Central memory CD4-positive, alpha-beta T cell (primary cell): ENCODE measurements at places on chromosomes 11 and 22.

GRCh38 chr11:11481371-11481770 is 128.3 kb upstream of the CSNK2A3 start:
- DNase-seq, result no peak

DNA sequence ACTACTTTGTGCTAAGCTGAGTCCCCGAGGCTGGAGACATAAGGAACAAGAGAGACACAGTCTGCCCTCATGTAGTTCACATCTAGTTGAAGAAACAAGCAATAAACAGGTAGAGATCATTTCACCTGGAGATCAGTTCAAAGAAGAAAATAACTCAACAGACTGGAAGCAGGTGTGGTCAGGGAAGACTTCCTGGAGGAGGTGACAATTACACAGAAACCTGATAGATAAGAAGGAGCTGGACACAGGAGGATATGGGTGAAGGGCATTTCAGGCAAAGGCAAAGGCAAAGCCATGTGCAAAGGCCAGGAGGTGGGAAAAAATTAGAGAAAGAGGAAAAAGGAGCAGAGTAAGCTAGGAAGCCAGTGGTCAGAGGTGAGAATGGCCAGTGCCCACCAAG is 115.6 kb downstream of the MN1 start:
- no peak for DNase-seq

DNA sequence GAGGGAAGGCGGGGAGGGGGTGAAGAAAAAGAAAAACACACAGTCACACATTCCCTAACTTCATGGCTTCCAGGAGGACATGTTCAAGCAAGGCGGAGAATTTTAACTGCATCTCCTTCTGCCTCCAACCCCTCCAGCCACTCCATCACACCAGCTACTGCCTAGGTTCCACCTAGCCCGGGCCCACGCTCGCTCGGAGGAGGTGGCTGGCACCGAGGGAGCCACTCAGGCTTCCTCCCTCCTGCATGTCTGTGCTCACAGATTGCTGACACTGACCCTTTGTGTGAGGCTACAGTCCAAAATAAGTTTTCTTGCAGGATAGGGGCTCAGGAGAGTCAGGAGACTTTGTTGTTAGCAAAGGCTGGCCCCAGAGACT is 9.4 kb upstream of the OPCML start:
- no peak for DNase-seq

- DNase-seq, result no peak
Observed at GRCh38 chr11:130411223-130411622, 17.2 kb downstream of the ADAMTS8 start.

DNA sequence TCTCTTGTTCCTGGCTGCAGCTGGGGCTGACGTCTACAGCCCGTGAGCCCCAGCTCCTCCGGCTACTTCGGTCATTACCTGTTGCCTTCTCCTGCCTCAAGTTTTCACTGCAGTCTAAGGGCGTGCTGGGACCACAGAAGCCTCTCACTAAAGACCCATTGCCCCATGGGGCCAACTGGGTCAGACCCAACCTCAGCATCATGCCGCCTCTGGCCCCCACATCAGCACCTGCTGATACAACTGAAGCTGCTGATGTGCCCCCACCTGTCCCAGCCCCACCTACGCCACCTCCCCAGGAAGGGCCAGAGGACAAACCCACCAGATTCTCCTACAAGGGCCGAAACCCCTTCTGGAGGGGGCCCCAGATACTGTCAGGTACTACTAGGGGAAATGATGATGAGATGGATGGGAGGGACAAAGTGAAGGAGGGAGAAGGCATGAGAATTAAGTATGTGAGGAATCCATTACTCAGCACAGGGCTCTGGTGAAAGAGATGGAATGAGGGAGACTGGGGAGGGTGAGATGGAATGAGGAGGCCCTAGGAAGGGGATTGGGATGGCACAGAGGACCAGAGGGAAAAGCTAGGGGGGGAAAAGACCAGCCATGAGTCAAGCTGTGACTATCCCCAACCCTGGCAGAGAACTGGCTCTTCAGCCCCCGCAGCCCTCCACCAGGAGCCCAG is 5.1 kb downstream of the C11orf42 start:
- no peak for DNase-seq

GRCh38 chr11:19594326-19594725 is 118.3 kb upstream of the NAV2 start:
- no peak for DNase-seq

- DNase-seq, result no peak
Observed at GRCh38 chr11:92838759-92839310, 130.6 kb upstream of the MTNR1B start.
